ENCODE measurements at places on chromosomes 2 and 18.

GRCh38 chr2:111099402-111099801 lies 21.3 kb upstream of the BCL2L11 start:
- DNase-seq = no peak

DNA sequence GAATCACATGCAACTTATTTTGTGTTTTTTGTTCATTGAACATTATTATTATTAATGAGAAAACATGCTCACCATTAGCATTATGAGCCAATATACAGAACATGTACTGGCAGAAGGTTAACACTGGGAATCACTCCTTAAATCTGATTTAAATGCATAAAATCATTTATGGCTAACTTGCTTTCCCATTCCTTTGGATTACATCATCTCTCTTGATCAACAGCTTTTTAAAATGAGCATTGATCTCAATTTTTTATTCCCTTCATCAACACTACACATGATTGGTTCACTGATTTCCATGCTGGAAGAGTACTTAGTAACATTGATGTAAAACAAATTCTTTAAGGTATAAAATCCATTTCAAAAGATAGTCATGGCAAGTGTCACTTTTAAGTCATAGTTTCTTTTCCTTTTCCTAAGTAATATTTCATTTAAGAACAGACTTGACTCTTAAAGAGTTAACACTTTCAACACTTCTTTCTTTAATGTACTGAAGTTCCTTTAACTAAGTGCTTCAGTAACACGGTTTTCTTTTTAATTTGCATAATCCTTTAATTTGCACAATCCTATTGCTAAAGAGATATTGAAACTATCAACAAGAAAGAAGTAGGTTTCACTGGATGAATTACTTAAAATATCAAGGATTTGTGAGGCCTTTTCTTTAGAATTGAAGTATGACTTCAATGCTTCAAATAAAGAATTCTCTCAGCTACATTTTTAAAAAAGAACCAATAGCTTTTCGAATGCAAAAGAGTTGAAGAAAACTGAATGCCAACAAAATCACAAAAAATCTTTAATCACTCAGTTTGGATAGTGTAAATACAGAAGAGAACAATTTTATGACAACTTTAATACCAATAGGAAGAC lies 24.9 kb upstream of the BUB1 start:
- no peak for DNase-seq

GRCh38 chr18:61379827-61380226 lies 46.6 kb downstream of the CDH20 start:
- no peak for DNase-seq

GRCh38 chr2:224954980-224955379 lies 87.3 kb downstream of the DOCK10 start:
- no peak for DNase-seq

DNA sequence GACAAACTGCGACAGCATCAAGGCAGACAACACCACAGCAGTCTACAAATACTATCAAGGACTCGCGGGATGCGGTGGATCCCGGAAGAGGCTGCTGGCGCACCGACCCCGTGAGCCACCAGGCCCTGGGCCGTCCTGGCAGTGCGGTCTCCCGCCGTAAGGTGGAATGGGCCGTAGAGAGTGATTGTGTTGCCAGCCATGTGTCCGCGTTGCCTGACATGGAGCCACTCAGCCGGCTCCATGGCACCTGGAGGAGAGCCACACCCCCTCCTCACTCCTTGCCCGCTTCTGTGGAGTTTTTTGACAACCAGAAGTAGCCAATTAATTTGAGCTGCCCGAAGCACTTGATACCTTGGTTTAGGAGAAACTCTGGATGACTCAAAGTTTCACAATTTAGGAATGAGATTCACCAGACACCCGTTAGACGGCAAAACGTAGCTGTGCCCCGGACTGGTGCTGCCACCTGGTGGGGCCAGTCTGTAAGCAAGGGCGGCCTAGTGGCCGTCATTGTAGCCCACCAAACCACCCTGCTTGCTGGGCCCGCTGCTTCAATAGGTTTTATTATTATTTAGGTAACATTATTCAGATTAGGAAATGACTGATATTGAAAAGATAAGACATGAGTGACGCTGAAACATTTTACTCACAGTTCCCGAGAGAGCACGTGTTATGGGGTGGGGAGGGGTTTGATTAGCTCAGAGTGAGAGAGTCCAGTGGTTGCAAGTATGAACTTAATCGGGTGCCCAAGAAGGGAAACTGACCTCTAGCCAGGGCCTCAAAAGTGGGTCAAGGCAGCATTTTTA lies 10.2 kb upstream of the IMP4 start:
- peak; percentile 48 for DNase-seq

GRCh38 chr2:36675579-36676282 lies 20.8 kb upstream of the VIT start:
- no peak for DNase-seq

DNA sequence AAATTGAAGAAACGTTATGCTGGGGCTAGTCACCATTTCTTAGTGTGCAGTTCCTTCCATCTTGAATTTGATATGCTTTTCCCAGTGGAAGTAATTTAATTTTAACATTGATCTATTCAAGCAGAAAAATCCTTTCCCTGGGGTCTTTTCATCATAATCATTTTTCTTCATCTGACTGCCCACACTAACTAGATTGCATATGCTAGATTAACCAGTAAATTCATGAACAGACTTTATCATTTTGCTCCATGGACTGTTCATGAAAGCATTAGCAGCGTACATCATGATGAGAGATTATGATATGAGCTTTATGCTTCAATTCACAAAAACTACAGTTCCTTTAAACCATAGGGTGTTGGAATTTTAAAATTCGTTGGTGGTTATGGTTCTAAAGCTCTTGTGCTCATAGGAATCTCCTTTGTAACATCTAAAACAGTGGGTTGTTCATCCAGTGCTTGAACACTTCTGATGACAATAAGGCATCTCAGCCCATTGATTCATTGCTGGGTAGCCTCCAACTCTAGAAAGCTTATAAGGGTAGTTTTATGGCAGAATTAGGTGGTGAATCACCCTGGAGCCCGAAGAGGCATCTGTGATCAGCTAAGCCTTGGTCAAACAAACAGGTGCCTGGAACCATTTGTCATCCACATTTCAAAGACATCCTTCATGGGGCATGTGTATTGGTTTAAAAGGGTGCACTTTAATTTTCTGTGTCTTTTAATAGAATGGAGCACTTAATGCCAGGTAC lies 77.2 kb upstream of the NDUFV2 start:
- DNase-seq = no peak

- DNase-seq = peak; percentile 57
Measured at GRCh38 chr18:24138789-24139616, at the start of gene CABYR. TSS of gene CABYR (plus strand) at chr18:24139062. CDS start at chr18:24143115, 4,053 bp downstream.

GRCh38 chr2:197145471-197146056 lies 165.0 kb downstream of the ANKRD44 start:
- no peak for DNase-seq

DNA sequence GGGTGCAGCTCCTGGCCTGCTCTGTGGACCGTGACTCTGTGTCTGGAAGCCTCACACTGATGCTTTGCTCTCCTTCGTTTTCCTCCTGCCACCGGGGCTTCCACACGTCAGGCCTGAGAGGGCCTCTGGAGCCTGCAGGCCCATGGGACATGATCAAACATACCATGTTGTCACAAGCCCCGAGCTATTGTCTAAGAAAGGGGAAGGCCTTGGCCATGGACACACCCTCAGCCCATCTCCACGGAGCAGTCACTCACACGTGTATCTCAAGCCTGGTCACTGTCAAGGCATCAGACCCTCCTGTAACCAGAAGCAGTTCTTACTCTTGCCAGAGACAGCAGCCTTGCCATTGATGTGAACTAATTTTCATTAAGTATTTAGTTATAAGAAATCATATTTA lies 814.1 kb upstream of the SALL3 start:
- no peak for DNase-seq

DNA sequence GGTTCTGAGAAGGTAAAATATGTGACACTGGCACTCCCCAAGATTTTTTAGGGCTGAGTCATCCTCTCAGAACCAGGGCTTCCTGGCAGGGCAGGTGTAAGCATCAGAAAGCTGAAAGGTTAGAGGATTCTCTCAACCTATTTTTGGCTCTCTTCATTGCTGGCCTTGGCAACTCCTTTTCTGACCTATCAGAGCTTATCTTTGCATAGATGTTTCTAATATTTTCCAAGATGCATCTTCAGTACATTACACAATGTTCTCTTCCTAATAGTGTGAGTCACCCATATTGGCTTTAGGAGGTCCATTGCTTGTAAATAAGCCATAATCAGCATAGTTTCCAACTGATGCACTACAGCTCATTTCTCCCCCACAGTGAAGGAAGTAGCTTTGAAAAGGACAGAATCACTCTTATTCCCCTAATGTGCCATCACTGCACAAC lies 2008.4 kb upstream of the PIK3C3 start:
- no peak for DNase-seq

DNA sequence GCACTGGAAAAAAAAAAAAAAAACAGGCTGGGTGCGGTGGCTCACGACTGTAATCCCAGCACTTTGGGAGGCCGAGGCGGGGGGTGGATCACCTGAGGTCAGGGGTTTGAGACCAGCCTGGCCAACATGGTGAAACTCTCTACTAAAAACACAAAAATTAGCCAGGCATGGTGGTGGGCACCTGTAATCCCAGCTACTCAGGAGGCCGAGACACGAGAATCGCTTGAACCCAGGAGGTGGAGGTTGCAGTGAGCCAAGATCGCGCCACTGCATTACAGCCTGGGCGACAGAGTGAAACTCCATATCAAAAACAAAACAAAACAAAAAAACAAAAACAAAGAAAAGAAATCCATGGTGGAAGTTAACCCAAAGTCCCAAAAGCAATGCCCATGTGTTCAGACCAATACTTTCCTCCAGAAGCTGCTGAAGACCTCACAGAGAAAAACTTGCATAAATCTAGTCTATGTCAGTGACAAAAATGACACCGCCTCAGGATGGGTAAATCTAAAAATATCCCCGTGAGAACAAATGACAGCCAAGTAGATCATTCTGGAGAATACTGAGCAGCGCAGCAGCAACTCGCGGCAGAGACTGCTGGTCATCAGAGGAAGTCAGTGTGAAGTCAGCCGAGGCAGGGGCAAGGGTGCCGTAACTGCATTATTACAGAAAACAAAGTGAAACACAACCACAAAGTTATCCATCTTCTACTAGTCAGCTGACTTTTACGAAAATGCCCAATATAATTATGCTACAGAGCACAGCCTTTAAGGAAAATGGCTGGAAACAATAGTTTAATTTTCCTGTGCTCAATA lies 41.0 kb downstream of the LPIN2 start:
- peak; percentile 68 for DNase-seq

DNA sequence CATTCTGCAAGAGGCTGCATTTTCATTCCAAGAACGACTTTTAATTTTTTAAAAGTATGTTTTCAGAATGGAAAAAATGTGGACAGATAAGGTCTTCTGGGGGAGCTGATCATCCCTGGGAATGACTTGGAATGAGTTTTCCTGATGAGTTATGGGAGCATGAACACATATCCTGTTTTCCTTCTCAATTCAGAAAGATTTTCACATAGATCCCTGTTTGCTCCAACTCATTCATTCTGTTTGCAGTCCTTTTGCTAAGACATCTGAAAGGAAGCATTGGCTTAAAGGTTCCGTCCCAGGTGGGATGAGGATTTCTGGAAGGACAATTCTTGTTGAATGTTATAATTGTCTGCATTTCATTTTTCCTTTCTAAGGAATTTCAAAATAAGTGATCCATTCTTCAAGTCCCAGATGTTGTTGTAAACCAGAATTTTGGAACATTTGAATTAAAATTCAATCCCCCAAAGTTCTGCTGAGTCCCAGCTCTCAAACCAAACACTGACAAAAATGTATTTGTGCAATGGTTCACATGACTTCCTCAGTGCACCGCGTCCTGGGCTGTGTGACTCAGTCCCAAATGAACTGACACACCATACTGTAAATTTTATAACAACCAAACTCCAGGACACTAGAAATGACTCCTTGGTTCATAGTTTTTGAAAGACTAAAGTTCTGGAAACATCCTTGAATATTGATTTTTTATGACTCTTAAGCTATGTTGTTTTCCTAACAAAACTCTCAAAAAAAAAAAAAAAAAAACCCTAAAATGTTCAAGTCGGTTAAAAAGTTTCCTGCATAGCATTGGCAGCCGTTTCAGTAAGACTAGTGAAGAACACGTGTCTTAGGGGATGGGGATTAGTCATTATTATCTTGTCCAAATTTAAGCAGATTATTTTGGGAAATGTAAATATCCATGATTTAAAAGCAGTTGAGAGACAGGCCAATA lies 281.8 kb upstream of the TCF4 start:
- no peak for DNase-seq

- DNase-seq = no peak
Measured at GRCh38 chr2:100064592-100065428, 77.6 kb downstream of the AFF3 start.

DNA sequence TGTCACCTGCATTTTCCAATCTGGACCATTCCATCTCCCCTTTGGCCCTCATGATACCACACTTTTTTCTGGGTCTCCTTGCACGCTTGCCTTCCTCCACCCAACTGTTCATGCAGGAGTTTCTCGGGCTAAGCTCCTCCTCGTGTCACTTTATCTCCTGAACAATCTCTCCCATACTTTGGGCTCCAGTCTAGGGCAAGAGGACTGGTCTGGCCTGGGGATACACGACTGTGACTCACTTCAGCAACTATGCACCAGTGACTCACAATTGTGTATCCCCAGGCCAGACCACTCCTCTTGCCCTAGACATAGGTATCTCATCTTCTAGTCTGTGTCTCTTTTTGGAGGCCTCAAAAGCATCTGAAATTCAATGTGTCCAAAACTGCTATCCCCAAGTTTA lies 149.4 kb upstream of the PTPRM start:
- DNase-seq = no peak

DNA sequence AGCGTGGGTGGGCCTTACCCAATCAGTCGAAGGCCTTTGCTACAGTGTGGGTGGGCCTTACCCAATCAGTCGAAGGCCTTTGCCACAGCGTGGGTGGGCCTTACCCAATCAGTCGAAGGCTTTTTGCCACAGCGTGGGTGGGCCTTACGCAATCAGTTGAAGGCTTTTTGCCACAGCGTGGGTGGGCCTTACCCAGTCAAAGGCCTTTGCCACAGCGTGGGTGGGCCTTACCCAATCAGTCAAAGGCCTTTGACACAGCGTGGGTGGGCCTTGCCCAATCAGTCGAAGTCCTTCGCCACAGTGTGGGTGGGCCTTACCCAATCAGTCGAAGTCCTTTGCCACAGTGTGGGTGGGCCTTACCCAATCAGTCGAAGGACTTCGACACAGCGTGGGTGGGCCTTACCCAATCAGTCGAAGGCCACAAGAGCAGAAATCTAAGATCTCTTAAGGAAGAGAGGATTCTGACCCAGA lies 16.3 kb upstream of the GAL3ST2 start:
- DNase-seq = no peak

GRCh38 chr2:190744041-190744440 lies 95.2 kb downstream of the NAB1 start:
- DNase-seq = no peak

DNA sequence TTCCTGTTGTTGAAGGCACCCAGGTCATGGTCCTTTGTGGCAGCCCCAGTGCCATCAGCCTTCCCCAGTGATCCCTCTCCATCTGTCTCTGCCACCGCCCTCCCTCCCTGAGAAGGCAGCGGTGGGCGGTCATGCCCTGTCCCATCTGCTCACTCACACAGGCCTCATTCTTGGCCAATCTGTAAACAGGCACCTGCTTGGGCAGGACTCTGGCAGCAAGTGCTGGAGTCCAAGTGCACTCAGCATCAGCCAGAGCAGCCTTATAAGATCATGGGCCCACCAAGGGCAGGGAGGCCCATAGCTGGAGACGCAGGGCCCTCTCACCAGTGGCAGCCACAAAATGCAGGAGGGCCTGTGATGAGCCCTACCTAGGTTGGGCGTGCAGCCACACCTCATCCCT lies 140.9 kb downstream of the TWIST2 start:
- no peak for DNase-seq

Data from stimulated activated CD8-positive, alpha-beta memory T cell treated with anti-CD3 and anti-CD28 coated beads, Interleukin-15, amount 100 ng/mL, for 48 hours (primary cell).